ENCODE measurements at places on chromosomes 7 and 10. TPM values are rescaled to one million over a fixed set of nuclear protein-coding genes. Genes with fewer than 3 reads are reported as not detected.

The LRRN3 gene
- total RNA-seq, result 39.6 TPM

The MAT1A gene
- 0.44 TPM for total RNA-seq

GRCh38 chr10:17703706-17704105 lies 48.3 kb upstream of the TMEM236 start:
- no peak for DNase-seq

DNA sequence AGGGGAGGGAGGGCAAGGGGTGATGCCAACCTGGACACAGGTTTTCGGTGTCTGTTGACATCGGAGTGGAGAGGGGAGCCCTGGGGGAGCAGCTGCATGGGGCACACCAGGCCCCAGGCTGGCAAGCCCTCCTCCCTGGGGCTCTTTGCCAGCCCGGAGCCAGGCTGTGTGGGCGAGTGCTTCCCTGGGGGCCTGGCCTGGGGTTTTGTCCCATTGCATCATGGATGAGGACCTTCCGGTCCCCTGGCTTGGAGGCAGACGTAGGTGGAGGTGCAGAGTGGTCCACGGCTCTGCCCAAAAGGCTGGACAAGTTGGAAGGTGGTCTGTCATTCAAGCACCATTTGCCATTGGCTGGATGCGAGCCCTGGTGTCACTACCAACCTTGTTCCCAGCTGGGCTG lies 34.8 kb downstream of the ZMIZ1 start:
- DNase-seq, result no peak

DNA sequence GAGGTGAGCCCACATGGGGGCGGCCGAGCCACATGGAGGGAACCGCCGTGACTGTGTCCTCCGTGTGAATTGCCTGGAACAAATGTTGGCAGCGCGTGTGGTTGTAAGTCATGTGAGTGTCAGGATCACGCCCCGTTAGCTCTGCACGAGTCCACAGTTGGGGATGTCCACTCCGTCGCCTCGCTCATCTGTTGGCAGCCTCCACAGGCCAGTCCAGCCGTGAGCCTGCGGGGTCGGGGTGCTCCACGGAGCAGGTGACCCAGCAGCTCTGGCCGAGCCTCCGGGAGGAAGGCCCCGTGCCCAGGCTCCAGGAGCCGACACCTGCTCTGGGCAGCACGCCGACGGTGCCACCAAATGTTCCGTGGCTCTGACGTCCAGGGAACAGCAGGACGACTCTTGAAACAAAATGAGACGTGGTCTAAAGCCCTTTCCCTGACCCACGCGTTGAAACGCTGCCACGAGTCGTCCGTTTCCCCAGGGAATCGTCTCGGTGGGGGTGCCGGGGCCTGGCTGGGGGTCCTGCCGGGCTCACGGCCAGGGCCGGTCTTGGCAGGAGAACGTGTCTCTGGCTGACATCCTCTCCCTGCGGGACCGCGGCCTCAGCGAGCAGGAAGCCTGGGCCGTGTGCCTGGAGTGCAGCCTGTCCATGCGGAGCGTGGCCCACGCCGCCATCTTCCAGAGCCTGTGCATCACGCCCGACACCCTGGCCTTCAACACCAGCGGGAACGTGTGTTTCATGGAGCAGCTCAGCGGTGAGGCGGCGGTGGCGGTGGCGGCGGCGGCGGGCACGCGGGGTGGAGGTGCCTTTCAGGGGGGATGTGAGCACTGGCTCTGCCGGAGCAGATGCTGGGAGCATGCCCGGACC lies 7.0 kb downstream of the KNDC1 start:
- no peak for DNase-seq

- DNase-seq, result no peak
Observed at GRCh38 chr7:122689346-122690109, 9.4 kb downstream of the RNF133 start.

Measured in spinal cord (tissue), 10 donors.